GM20000 (cell line): ENCODE measurements at places on chromosomes 5 and 9.

- no peak for DNase-seq
Observed at GRCh38 chr9:132042324-132042723, 37.3 kb downstream of the MED27 start.

- DNase-seq: peak; percentile 39
Observed at GRCh38 chr9:112819635-112820496, 69.3 kb downstream of the SNX30 start.

- no peak for DNase-seq
Observed at GRCh38 chr5:150079909-150080461, 6.4 kb downstream of the CSF1R start.

- no peak for DNase-seq
Observed at GRCh38 chr9:70101265-70101664, 57.6 kb downstream of the MAMDC2 start.

DNA sequence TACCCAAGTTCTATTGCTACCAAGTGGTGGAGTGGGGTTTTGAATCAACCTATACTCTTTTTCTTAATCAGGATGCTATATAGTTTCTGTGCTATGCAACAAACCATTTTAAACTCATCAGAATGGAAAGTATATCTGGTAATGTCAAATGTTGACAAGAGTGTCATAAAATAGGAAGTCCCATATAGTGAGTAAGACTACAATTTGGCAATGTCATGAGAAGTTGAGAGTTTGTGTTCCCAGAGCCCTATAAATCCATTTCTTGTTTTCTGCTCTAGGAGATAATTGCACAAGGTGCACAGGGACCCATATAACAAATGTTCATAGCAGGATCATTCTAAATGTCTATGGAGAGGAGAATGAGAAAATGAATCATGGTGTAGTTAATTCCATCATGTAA lies 109.8 kb upstream of the TXNDC8 start:
- DNase-seq: no peak

DNA sequence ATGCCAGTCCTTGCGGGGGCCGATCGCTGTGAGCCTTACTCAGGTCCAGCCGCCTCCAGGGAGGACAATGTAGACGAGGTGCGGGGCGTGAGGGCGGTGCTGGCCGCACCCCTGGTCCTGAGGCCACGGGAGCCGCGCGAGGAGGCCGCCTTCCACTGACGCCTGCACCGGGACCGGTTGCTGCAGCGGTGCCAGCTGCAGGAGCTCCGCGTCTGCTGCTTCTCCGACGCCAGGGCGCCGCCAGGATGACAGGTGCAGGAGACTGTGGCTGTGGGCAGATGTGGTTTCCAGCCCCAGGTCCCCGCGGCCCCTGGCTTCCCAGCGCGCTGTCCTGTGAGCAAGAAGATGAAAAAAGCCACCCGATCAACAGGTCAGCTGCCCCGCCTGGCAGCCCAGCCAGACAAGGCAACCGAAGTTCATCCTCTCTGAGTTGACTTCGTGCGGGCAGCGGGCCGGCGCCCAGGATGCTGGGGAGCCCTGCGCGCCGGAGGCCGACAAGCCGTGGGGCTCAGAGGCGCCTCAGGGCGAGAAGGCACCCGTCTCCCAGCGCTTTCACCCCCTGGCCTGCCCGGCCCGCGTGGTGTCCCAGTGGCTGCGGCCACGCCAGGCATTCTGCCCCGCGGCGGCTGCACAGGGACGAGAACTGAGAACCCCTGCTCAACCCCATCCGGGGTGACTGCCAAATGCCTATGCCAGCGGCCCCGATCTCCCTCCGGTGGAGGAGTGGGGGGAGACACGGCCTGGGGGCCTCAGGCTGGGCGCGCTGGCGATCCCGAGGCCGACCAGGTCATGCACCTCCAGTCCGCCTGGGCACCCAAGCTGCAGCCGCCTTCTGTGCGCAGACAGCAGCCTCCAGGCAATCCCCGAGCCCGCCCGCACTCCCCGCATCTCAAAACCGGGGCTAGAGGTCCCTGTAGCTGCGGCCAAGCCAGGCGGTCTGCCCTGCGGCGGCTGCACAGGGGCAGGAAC lies 43.4 kb upstream of the BICD2 start:
- peak; percentile 33 for DNase-seq

DNA sequence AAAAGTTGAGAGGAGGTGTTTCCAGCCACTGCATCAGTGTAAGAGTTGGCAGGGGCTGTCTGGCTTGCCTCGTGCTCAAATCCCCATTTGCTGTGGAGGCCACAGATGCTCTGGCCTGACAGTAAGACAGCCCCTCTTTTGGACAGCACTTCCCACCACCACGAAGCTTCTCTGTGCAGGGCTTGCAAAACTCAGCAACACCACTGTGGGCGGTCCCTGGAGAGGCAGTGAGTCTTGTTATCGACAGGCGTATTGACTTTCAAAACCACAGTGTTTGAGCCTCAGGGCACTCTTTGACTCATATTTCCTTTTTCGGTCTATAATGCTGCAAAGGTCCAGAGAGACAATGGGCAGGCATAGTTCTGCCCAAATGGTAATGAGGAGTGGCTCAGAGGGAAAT lies 539.5 kb downstream of the EBF1 start:
- peak; percentile 71 for DNase-seq

DNA sequence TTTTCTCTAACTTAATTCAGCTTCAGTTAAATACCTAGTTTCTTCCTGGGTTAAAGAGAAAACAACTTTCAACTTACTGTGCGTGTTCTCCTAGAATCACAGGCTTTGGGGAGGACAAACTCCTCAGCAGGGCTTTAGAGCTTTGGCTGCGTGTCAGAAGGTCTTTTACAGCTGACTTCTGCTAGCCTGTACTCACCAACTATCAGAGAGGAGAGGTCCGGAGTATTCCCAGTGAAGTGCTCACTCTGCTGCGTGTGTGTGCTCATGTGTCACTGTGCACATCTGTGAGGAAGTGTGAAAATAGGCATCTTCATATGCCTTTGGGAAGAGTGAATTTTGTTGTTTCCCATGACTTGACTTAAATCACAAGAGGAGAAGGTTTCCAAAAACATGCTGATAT lies 423.2 kb upstream of the SGCD start:
- DNase-seq: no peak

- DNase-seq: no peak
Observed at GRCh38 chr9:18793122-18793521, 239.9 kb downstream of the SAXO1 start.

DNA sequence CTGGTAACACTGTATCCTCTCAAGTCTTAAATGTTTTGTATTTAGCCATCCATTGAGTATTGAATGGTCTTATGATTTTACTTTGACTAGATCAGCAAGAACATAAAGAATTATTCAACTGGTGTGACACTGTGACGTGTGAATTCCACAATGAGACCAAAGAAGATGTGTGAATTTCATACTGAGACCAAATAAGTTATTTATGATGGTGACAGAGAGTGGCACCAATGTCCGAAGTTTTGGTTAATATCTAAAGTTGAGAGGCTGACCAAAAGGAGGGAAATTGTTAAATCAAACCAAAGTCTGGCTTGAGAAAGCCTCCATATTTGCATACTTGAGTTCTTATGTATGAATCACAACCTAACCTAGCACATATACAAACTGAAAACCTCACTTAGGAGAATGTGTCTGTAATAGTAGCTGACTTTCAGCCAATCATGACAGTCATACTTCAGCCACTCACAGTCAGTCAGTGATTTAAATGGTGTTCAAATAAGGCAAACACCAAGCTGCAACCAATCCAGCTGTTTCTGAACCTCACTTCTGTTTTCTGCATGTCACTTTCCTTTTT lies 31.5 kb upstream of the FAM170A start:
- no peak for DNase-seq

DNA sequence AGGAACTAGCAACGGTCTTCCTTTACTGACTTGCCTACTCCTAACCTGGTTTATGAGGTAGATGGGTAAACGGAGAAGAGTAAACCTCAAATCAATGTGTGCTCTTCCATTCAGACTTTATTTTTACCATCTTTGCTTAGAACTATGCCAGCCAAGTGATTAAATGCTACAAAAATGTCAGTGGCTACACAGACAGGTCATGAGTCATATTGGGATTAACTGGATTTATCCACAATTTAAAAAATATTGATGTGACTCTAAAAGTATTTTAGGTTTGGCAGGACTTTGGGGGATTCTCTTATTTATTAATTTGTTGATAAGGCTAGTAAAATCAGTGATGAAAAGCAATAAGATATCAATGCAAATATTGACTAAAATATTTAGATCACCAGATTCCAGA lies 275.0 kb downstream of the PLK2 start:
- no peak for DNase-seq

DNA sequence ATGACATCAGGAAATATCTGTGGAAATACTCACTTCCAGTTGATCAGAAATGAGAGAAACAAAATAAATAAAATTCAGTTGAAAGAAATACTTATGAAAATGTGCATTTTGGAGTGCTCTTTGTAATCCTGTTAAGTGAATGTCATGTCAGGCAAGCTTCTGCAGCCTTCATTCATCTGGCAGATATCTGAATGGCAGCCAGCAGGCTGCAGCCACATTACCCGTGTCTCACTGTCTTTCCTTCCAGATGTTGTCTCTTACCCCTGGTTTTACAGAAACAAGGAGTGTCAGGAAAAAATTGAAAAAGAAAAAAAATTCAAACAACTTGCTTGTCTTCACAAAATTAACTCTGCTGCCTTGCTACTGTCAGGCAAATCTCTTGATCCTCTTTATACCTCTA lies 445.0 kb upstream of the RIOK2 start:
- DNase-seq: no peak

- DNase-seq: peak; percentile 24
Observed at GRCh38 chr5:60340965-60341471, 358.9 kb downstream of the DEPDC1B start.

DNA sequence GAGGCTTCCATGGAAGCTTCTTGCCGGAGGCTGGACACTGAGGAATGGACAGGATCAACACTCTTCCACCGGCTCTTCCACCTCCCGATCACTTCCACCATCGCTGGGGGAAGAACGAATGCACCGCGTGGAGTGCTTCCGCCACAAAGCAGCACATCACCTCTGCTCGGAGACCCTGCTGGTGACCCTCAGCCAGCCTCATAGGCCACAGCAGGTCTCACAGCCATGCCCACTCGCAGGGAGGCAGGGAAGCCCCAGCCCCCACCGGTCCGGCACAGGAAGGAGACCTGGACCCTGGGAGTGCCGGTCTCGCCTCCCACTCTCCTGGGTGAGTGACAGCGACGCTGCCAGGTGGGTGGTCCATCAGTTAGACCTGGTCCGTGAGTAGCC lies 4.7 kb downstream of the MRPL36 start:
- no peak for DNase-seq

DNA sequence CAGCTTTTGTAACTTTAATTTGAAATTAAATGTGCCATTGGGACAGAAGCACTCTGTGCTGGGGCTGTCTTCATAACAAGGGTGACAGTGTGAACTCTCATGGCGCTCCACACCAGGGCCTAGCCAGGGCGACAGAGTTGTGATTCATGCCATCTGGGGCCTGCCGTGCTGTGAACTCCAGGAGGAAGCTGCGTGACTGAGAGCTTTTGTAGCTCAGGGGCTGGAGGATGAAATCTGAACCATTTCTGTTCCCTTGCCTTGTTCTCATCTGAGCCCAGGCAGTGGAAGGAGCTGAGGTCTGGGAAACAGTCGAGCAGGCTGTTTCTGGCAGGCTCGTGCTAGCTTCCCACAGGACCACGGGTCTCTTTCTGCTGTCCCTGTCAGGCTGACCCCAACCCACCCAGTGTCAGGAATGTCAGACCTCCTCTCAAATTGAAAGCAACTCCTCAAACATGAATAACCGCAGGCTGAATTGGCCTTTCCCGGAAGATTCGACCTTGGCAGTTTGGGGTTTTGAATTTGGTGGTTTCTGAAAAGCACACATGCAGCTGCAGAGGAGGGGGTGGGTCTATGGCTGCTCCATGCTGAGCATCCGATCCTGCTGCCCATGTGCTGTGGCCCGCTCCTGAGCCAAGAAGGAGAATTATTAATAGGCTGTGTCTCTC lies 69.2 kb upstream of the RPS23 start:
- no peak for DNase-seq

DNA sequence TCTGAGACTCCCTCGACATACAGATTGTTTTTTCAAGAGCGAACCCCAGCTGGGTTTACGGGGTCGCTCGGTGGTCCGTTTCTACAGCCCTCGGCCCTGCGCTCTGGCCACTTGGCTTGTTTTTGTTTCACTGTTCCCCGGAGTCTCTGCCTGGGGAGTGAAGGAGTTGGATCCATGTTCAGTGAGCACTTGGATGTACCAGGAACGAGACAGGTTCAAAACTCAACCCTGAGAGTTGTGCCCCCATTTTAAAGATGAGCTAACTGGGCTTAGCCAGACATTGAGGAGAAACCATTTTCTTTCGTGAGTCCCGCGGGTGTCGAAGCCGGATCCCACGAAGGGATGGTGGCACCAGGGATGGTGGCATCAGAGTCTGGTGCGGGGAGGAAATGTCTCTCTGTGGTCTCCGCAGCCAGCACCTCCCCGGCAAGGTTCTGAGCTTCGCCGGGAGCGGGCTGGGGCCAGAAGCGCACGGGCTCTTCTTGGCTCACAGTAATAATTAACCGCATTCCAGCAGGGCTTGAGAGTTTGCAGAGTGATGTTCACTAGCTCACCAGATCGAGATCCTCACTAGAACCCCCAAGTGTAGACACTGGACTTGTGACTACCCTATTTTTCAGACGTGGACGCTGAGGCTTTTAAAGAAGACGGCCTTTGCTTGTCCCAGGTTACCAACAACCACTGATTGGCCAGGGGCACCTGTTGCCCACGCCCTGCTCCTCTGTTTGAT lies 1.0 kb downstream of the MSX2 start:
- no peak for DNase-seq

DNA sequence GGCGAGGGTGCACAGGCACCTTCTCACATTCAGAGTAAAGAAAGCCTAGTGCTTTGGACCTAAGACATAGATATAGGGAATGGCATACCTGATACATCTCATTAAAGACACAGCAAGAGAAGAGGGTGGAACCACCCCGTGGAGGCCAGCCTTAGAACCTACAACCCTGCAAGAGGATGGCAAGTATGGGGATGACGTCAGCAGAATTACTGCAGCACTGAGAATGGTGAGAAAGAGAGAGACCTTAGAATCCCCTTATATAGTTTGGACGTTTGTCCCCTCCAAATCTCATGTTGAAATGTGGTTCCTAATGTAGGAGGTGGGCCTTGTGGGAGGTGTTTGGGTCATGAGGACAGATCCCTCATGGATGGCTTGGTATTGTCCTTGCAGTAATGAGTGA lies 28.2 kb upstream of the ADCY2 start:
- no peak for DNase-seq

DNA sequence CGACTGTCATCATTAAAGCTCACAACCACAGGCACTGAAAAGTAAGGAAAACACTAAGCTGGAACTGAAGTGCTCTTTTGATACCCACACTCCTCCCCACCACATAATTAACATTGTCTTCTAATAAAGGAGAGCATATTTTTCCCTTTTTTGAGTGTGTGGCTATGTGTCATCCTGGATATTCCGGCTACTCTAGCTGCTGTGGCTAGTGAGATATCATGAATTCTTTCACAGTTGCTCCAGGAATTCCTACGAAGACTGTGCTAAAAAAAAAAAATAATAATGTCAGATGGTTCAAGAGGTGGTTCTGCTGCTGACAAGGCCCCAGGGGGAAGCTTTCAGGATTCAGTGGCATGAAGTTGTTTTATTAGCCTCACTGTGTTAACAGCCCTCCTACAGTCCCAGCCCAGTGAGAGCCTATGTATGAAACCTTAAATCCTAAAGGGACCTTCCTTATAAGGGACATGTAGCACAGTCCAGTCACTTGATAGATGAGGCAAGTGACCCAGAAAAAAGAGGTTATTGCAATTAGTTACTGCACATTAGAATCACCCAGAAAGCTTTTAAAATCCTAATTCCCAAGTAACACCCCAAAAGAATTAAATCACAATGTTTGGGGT lies 46.6 kb downstream of the TMEM252 start:
- DNase-seq: no peak
